Stimulated activated CD8-positive, alpha-beta memory T cell treated with anti-CD3 and anti-CD28 coated beads, Interleukin-7, amount 100 ng/mL, for 1 hour (primary cell): ENCODE measurements at places on chromosomes 5 and 9.
A peak's percentile ranks its signal among the peaks of the same experiment; 100 is the strongest.

DNA sequence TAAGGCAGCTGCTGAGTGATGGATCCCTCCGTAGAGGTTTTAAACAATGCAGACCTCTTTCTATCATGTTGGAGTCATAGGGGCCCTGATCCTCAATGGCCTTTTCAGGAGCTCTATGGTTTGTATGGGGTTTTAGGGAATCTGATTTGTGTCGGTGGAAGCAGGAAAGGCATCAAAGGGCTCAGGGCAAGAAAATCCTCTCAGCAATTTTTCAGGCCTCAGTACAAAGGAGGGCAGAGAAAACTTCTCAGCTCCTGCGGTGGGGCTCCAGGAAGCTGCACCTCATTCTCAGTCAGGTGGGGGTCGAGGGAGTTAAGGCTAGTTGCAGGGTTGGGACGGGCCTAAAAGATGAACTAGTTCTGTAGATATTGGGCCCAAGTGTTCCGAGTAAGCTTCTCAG is 35.0 kb downstream of the GLRA1 start:
- DNase-seq = no peak

DNA sequence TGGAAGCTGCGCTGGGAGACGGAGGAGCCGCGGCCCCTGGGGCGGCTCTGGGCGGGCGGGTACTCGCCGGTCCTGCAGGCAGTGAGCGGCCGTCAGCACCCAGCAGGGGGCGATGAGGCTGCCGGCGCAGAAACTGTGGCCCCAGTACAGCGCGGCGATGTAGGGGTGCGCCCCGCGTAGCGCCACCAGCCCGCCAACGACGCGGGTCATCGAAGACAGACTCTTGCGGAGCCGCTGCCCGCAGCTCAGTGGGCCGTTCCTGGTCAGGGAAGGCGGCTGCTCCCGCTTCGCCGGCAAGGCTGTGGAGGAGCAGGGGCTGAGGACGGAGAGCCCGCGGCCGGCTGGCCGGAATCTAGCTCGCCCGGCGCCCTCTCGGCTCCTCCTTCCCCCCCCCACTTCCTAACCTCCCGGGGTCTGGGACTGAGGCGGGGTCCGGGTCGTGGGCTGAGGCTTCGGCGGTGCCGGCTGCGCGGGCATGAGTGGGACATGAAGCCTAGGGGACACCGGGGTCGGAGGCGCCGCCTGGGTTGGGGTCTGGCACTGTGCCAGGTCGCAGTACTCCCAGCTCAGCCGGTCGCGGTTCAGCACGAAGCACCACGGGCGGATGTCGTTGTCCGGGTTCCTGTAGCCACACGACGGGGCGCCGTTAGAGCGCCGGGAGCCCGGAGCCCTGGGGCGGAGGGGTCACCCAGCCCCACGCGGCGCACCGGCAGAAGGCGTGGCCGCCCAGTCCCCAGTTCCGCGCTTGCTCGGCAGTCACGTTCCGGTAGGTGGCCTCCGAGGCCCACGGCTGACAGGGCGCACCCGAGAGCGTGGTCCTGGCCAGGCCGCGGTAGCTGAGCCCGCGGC is 3.6 kb upstream of the PFN3 start:
- DNase-seq = peak; percentile 74

DNA sequence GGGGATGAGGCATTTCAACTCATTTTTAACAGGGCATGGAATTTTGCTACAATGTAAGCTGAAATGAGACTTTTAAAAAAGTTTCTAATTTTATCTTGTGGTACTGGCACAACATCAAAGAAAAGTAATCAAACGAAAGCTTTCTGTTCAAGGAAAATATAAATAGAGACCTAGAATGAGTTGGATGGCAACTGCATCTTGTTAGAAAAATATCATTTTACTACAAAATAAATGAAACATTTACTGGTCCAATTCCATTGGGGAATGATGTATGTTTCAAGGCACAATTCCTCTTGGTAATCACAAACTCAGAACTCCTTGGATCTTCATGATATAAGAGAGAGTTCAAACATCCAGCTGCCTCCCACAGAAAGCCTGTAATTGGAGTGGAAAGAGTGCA is 102.8 kb downstream of the HMHB1 start:
- DNase-seq = no peak

- DNase-seq = no peak
These were observed 9.4 kb downstream of the SCGB3A2 start for GRCh38 chr5:147887930-147888329.

DNA sequence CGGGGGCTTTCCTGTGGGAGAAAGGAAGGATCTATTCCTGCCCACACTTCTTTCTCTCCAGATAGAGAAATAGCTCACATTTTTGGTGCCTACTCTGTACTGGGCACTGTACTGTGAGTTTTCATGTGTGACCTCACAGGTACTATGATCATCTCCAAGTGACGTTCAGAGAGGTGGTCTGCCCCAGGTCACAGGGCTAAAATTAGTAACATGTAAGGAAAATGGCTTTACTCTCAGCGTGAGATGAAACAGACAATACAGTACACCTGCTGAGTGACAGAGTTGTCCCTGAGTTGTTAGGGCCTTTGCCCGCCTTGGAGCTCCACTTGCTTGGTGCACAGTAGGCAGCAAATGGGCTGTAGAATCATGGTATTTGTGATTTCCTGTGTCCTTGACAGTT is 306.1 kb upstream of the DMRT1 start:
- no peak for DNase-seq

DNA sequence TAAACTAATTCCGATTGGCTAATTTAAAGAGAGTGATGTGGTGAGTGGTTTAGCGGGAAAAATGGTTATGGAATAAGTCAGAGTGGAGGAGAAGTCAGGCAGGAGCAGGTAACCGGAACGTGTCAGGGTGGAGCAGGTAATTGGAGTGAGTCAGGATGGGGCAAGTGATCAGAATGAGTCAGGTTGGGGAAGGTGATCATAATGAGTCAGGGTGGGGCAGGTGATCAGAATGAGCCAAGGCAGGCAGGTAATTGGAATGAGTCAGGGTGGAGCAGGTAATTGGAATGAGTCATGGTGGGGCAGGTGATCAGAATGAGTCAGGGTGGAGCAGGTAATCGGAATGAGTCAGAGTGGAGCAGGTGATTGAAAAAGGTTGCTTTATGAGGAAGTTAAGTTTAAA is 101.4 kb downstream of the TMEM167A start:
- no peak for DNase-seq

GRCh38 chr9:91647371-91647770 is 223.7 kb upstream of the NFIL3 start:
- DNase-seq = no peak

- DNase-seq = no peak
These were observed 59.9 kb upstream of the ALDH1B1 start for GRCh38 chr9:38332625-38333024.

DNA sequence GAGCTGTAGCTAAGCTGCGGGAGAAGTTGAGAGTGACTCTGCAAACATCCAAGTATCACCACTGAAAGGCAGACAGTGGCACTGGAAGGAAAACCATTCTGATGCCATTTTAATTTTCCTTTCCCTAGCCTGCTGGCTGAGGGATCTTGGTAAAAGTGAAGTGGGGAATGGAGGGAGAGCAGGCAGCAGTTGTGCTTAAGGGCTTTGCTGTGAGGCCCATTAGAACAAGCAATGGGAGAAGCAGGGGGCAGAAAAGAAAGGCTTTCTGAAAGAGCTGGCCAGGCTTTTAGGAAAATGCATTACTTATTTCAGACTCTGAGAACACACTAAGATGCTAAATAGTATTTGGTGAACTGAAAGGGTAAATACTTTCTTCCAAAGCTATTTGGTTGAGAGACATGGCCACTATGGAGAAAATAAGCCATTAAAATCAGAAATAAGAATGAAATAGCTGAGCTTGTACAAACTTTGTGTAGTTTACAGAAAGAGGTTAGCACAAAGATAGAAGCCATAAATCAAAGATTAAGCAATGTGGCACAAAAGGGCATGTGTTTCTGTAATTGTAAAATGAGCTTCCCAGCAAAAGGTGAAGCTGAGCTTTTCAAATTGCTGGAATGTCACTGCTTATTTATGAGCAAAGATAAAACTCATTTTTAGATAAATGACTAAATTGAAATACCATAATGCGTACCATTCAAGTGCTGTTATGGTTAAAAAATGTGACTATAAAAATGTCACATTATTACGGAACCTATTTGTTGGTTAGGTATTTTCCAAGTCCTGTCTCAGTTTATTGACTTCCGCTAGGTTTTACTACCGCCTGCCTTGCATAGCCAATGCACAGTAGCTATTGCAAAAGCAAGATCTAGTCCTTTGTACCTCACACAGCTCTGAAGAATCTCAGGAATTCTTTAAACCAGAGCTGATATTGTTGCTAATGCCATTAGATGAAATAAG is 20.8 kb downstream of the SNCAIP start:
- no peak for DNase-seq

- DNase-seq = no peak
These were observed 75.1 kb upstream of the SPRY4 start for GRCh38 chr5:142399891-142400290.
